ENCODE measurements at places on chromosomes 1 and 21.

- DNase-seq, result no peak
Observed at GRCh38 chr1:15775706-15776105, 17.1 kb downstream of the FBLIM1 start.

- DNase-seq, result no peak
Observed at GRCh38 chr1:94025383-94026340, 95.3 kb downstream of the ABCA4 start.

GRCh38 chr1:155013632-155014031 is 11.0 kb downstream of the ZBTB7B start:
- no peak for DNase-seq

- DNase-seq, result no peak
Observed at GRCh38 chr1:234111458-234112142, 207.1 kb downstream of the SLC35F3 start.

GRCh38 chr21:37564341-37564923 is 197.9 kb downstream of the DYRK1A start:
- DNase-seq, result peak; percentile 80

- no peak for DNase-seq
Observed at GRCh38 chr21:33237486-33237885, 7.7 kb downstream of the IFNAR2 start.

GRCh38 chr1:240917976-240918375 is 306.0 kb upstream of the GREM2 start:
- DNase-seq, result no peak

Data from stimulated activated CD8-positive, alpha-beta memory T cell treated with anti-CD3 and anti-CD28 coated beads, Interleukin-4, amount 100 ng/mL, for 1 hour (primary cell).